ENCODE measurements at places on chromosomes 4 and X.

GRCh38 chr4:38614231-38614630, 49.8 kb upstream of the KLF3 start:
- DNase-seq: no peak

DNA sequence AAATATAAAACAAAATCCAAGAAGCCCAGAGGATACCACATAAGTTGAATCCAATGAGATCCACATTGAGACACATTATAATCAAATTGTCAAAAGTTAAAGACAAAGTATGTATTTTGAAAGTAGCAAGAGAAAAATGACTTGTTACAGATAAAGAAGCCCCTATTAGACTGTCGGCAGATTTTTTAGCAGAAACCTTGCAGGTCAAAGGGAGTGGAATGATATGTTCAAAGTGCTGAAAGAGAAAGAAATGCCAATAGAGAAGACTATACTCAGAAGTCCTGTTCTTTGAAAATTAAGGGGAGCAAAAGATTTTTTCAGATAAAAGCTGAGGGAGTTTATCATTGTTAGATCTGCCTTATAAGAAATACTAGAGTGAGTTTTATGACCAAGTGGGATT, 148.9 kb upstream of the EPHA5 start:
- no peak for DNase-seq

DNA sequence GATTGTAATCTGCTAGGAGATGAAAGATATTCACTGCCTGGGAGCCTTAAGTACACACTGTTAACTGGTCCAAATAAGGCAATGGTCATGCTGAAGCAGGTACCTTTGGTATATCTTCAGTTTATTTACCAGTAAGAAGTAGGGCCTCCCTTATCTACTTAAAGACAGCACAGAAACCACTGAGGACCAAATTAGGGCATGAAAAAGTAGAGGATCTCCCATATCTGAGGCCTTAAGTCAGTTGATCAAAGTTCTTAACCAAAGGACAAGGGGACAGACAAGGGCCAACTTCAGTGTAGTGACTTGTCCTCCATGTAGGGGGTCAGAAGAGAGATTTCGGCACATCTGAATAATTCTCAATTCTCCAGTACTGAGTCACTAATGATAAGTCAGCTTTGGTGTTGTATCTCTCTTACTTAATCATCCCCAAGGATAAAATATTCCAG, 59.1 kb downstream of the AMELX start:
- DNase-seq: no peak

DNA sequence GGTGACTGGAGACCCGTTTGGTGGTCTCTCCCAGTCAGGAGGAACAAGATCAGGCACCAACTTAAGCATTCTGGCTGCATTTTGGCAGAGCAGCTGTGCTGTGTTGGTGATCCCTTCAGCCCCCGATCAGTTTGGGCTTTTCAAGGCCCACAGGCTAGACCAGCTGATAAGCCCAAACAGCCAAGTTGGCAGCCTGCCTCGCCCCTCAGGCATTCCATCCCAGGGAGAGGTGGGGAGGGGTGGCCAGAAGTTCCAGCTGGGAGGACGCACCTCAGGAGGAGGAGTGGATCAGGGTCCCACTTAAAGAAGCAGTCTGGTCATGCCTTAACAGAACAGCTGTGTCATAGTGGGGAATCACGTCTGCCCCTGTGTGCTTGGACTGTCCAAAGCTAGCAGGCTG, 105.8 kb downstream of the CHIC1 start:
- no peak for DNase-seq

DNA sequence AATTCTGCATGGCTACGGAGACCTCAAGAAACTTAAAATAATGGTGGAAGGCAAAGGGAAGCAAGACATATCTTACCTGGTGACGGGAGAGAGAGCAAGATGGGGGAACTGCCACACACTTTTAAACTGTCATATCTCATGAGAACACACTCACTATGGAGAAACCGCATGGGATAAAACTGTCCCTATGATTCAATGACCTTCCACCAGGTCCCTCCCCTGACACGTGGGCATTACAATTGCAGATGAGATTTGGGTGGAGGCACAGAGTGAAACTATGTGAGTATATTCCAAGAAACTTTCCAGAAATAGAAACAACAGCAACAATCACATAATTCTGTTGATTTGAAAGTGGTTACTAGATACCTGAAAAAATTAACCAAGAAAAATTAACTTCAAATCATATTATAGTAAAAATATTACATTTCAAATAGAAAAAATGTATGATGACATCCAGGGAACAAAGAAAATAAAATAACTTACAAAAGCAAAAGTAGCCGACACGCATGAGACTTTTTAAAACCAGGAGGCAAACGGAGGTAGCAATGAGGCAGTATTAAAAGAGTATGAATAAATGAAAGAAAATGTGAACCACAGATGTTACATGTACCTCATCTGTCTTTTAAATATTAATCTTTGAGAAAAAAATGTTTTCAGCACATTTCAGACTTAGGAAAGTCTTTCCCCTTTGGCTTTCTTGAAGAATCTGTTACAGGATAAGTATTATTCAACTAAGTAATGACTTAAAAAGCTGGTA, 879.5 kb downstream of the TECRL start:
- no peak for DNase-seq

DNA sequence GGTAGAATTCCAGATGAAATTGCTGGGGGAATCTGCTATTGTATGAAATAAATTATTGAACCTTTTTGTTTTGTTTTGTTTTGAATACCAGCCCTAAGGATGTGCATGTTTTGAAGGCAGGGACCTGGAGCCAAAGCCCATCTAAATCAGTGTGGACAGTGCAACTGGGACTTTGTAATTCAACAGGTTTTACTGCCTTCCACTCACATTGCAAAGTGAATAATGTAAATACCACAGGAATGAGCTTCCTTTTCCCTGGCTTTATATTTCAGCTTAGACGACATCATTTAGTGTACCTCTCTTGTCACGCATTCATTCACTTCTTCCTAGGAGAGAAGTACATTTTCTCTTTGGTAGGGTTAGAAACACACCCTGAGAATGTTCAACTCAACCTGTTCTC, 795.0 kb downstream of the CENPC start:
- DNase-seq: no peak

GRCh38 chr4:56575820-56576429, 70.3 kb downstream of the ARL9 start:
- DNase-seq: no peak

- no peak for DNase-seq
Observed at GRCh38 chr4:87857789-87858188, 25.0 kb downstream of the MEPE start.

DNA sequence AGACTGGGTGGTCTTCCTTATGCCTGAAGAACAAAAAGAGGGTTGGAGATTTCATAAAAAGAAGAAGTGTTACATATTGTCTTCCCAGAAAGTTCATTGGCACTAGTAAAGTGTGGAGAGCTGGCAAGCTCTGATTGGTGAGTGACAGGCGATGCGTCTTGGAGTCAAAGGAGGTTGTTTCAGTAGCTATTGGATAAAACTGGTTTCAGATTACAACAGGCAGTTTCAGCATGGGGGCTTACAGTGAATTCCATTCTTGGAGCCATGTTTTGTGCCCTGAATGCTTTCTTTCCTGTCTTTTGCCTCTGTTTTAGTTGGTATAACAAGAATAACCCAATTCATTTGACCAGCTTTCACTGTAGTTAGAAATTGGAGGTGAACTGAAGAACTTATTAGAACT, 750.5 kb downstream of the ADGRL3 start:
- DNase-seq: no peak

DNA sequence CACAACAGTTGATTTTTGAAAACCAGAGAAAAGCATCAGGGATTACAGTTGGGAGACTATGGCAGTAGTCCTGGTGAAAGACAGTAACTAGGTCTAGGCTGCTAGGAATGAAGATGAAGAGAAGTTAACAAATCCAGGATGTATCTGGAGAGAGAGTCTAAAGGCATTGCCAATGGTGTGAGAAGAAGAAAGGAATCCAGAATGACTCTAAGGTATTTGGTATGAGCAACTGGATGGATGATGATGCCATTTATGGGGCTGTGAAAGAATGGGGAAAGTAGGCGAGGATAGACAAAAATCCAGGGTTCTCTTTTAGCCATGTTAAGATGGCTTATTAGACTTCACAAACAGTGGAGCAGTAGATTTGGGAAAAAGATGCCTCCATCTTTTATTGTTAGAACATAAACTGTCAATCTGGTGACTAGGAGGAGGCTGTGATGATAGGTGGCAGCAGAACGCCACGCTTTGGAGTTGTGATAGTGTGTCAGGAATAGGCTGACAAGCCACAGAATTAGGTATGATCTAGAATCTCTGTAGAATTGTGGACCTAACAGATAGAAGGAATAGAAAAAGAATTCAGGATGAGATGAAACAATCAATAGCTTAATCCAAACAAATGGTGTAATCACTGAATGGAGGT, 27.3 kb upstream of the JADE1 start:
- peak; percentile 22 for DNase-seq

GRCh38 chrX:120260369-120260768, 9.8 kb downstream of the ZBTB33 start:
- DNase-seq: no peak

GRCh38 chrX:78333521-78333920, 6.1 kb upstream of the CYSLTR1 start:
- DNase-seq: no peak

- no peak for DNase-seq
Observed at GRCh38 chrX:104566681-104567501, 892 bp downstream of the IL1RAPL2 start.

- DNase-seq: no peak
Observed at GRCh38 chrX:11702420-11702819, 36.7 kb upstream of the ARHGAP6 start.

- DNase-seq: no peak
Observed at GRCh38 chr4:145279122-145279960, 99.0 kb upstream of the OTUD4 start.

GRCh38 chr4:8540586-8540985, 39.6 kb upstream of the GPR78 start:
- DNase-seq: no peak

Data from stimulated activated CD4-positive, alpha-beta T cell treated with anti-CD3 and anti-CD28 coated beads, TNF-alpha, amount 100 ng/mL, for 24 hours (primary cell).